HAP-1 (cell line): ENCODE measurements at places on chromosomes 2 and 18.

DNA sequence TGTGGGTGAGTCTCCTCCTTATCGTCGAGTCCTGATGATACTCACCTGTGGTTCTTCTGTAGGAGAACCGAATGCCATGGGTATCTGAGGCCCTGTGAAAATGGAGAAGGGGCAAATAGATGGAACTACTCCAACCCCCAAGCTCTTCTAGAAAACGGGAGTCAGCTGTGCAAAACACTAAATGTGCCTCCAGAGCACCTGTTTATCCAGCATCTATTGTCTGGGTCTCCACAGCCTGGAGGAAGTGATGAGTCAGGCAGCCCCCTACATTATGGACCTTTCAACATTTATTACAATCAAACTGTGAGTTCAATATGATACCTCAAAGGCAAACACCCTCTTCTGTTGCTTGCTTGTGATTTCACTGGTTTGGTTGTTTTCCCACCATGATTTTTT, 9.8 kb upstream of the LRRFIP1 start:
- DNase-seq, result no peak

DNA sequence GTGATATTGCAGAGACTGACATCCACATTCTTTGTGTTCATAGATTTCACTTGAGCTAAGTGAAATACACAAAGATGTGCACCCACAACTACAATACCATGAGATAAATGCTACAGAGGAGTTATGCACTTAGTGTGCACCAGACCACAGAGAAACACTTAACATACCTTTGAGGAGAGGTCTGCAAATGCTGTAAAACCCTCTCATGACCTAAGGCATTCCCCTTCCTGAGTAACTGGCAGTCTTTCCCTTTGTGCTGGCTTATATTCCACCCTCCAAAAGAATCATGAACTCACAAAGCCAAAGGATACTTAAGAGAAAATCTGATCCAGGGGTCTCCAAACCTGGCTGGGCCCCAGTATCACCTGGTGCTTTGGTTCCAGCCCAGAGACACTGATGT, 16.2 kb downstream of the NXPH2 start:
- no peak for DNase-seq

GRCh38 chr2:47189635-47190034, 34.5 kb upstream of the STPG4 start:
- DNase-seq, result no peak

DNA sequence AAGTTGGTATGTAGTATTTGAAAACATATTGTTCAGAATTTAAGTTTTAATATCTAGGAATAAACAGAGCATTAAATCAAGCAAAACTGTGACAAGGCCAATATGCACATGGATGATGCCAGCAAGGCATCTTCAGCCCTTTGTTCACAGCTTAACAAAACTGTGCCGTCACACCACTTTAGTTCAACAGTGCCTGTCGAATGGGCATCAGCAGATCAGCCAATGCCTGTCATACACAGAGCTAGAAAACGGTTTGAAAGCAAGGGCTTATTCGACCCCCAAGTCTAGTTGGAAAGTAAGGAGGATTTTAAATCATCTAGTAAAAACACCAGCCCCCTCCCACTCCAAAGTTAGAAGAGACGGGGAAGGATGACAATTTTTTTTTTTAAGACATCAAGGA, 16.7 kb downstream of the ZEB2 start:
- no peak for DNase-seq
